ENCODE measurements at places on chromosomes 1 and 21. TPM values are rescaled to one million over a fixed set of nuclear protein-coding genes. Genes with fewer than 3 reads are reported as not detected.

DNA sequence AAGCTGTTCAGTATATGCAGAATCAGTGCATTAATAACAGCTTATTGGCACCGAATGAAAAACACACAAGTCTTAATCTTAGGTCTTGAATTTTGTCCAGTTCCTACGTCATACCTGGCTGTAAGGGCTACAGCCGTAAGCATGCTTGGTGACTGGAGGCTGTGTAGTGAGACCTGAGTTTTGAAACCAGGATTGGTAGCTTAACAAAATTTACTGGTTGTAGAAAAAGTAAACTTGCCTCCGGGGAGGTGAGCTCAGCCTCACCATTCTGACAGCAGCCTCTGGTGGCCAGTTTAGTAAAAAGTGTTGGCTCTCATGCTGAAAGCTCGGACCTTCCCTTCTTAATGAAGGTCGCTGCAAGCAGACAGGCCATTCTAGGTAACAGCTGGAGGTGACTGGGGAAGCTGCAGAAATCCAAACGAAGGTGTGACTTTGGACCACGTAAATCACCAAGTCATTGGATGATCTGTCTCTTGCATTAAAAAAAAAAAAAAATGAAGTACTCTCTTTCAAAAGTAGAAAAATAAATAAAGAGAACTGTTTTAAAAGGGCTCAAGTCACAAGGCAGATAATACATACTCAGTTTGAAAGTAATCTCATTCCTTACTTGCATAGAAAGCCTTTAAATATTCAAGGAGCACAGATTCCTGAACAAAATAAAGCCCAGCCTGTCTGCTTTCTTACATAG, 48.9 kb downstream of the HLCS start:
- DNase-seq: no peak

GRCh38 chr1:77687519-77687906, 5.1 kb upstream of the ZZZ3 start:
- DNase-seq: no peak

KCNJ10 gene
- polyA plus RNA-seq: not detected

GRCh38 chr1:172717722-172718465, 59.0 kb downstream of the FASLG start:
- DNase-seq: no peak

APOBEC4 gene
- polyA plus RNA-seq: not detected

PLD5 gene
- 0.11 TPM for polyA plus RNA-seq

DNA sequence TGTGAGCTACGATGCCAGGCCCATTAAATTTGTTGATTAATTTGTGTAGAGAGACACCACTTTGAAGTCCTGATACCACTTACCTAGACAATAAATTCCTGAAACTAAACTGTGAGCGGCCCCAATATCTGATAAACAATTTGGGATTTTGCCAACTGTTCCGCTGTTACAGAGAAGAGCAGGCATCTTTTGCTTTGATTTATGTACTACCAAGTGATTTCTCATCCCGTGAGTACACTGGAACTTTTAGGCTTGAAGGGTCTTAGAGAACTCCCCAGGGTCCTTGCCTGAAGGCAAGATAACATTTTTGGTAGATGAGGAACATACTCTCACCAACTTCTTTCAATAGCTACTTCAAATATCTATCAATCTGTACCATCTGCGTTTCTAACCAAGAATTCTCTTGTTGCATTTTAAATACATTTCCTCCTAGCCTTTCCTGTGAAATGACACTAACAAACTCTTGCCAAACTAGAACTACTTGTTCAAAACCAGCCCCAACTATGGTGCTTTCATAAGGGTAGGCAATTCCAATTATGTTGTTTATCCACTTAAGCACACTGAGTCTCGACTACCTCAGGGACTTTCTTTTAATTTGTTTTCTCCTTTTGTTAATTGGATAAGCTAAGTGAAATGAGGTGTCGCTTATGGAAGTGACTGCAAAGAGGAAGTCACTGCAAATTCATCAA, 23.2 kb upstream of the SLC30A1 start:
- DNase-seq: no peak

DNA sequence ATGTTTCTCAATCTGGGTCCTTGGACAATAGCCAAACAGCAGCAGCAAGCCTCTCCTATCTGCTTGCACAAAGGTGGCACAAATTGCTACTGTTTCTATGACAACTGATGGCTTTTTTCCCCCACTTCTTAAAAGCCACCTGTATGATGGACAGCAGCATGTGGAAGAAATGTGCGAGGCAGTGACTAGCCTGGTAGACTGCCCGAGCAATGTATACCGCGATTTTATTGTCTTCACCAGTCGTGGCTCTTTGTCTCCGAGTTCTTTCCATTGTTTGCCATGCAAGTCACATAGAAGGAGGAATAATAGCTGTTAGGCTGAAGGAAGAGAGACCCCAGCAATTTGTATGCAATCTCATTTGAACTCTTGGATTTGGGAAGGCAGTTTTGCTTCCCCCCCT, 79.4 kb downstream of the S1PR1 start:
- no peak for DNase-seq

DNA sequence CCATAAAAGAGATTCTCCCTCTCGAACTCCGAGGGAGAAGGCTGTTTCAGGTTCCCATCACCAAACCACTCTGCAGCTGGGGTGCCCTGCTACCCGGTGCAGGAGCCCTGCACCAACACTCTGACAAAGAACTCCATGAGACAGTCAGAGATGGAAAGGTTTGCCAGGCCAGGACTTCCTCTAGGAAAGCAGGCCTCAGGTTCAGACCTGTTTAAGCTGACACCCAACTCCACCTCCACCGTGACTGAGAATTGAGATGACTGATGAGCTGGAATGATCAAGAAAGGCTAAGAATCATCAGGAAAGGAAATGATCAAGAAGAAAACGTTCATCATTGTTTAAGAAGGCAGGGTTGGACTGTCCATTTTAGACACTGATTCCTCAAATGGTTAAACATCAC, 46.2 kb upstream of the KCNE1 start:
- no peak for DNase-seq

DNA sequence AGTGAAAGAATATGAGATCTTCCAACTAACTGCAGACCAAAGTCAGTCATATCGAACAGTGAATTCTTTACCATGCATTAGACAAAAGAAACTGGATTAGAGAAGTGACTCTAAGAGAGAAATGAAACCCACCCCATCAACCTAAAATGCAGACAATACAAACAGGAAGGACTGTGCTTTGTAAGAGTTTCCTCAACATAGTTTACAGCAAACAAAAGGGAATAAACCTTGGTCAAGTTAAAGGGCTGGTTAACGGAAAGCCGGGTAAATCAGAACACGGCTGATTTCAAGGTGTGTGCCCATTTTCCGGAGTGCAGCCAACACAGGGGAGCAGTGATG, 39.2 kb downstream of the SIPA1L2 start:
- DNase-seq: no peak

GRCh38 chr1:204499511-204500468, 5.2 kb upstream of the PIK3C2B start:
- no peak for DNase-seq

DNA sequence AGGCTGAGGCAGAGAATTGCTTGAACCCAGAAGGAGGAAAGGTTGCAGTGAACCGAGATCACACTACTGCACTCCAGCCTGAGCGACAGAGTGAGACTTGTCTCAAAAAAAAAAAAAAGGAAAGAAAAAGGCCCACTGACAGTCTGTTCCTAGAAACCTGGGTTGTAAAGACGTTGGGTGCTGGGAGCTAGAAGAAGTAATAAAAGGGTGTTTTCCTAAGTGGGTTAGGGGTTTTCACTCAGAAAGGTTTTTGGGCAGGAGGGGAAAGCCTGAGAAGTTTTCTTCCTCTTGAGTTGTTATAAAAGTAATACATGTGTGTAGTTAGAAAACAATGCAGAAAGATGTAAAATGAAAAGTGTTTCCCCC, 25.4 kb downstream of the CELA3A start:
- no peak for DNase-seq

SAMSN1 gene
- polyA plus RNA-seq: not detected

HSD11B1 gene
- 0.23 TPM for polyA plus RNA-seq

DNA sequence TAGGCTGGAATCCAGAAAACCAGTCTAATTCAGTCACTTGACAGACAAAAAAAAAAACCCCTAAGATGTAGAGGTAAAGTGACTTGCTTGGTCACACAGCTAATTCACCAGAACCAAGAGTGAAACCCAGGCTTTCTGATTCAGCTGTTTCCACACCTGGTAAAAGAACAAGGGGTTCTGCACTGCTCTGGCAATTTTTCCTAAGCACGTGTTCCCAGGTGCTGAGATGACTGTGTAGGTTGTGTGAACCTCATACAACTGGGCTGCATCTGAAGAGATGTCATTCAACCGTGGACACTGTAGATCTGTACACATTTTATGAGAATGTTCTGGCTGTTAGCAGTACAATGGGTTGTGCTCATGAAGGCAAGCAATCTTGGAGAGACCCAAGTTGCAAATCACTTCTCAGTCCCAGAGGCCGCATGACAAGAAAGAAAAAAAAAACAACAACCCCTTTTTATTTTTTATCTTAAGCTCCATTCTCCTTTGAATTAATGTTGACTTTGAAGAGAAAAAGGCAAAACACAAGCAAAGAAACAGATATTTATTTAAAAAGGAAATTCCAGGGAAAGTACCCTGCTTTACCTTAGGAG, 95.4 kb downstream of the INTS7 start:
- no peak for DNase-seq

DNA sequence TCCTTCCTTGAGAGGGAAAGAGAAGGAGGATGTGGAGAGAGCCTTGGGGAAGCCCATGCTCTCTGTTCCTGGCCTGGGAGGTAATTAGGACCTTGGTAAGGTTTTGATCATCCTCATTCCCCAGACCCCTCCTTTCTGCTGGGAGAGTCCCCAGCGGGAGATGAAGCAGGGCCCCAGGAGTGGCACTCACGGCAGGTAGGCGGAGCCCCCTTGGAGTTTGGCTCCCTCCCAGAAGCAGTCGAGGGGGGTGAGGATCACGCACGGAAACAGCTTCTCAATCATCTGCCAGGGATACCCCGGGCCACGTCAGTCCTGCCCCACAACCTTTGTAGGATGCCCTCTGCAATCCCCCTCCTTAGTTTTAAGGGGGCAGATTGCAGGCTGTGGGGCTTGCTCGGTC, 11.5 kb downstream of the PTCH2 start:
- peak; percentile 31 for DNase-seq

DNA sequence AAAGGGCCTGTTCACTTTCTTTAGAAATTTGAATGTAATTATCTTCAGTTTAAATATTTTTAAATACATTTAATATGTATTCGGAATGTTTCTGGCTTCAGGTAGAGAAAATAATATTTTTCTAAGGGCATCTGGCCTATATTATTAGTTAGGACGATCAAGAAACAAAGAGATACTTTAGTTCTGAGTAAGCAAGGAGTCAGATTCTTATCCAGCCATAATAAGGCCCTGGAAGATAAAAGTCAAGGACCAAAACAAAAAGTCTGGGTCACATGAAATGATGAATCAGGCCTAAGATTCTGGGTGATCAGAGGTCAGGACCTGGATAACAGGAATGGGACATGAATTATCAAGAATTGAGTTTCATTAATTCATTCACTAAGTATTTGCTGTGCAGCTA, 6.3 kb downstream of the PHC2 start:
- no peak for DNase-seq

SERPINC1 gene
- polyA plus RNA-seq: 0.08 TPM

GRCh38 chr1:76337542-76338219, 263.1 kb downstream of the ST6GALNAC3 start:
- peak; percentile 21 for DNase-seq

DNA sequence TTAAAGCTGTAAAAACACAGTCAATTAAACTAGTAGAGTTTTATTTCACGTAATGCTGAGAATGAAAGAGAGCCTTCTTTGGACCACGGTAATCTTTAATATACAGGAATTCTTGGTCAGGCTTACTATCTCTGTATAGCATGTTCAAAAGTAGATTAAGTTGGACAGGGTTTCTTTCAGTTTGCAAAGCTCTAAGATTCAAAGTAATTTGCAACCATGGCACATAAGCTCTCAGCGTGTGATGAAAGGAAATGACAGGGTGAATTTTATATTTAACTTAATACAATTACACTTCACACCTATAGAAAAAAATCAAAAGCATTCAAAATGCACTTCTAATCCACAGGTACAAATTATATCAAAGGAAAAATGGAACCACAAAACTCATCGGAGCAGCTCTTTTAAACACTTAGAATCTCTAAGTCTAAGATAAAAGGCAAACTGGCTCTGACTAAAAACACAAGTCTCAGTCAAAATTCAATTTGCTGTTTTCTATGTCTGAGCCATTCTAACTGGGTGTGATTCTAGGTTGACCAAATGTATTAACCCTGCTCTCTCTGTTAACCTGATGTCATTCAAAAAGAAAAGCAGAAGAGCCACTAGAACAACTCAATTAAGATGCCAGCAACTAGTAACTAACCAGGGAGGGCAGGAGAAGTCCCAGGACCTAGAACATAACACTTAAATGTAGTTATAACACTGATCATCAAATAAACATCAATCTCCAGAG, 147.7 kb downstream of the RERE start:
- DNase-seq: no peak

DNA sequence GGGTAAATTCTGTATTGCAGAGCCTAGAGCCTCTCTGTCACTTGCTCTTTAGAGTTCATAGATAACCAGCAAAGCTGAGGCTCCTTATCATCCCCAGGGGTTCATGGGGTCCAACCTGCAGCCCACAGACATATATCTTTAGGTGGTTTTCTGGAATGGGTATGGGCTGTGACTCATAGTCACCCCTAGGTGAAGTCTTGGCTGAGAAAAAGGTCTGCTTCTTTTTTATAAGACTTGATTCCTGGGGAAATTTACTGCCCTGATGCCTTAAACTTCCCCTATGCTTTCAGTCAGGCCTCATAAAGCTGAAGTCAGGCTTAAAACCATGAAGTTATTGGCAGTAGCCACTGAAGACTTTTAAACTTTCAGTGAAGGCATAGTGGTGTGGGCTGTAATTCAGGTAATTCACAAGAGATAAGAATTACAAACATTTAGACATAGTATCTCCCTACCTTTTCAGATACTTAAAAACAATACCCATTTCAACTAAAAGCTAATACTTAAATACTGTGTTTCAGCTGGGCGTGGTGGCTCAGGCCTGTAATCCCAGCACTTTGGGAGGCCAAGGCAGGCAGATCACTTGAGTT, 46.8 kb downstream of the MACO1 start:
- DNase-seq: no peak

C1orf94 gene
- polyA plus RNA-seq: not detected

- DNase-seq: peak; percentile 30
Observed at GRCh38 chr1:157363660-157364140, 188.6 kb downstream of the FCRL5 start.

DNA sequence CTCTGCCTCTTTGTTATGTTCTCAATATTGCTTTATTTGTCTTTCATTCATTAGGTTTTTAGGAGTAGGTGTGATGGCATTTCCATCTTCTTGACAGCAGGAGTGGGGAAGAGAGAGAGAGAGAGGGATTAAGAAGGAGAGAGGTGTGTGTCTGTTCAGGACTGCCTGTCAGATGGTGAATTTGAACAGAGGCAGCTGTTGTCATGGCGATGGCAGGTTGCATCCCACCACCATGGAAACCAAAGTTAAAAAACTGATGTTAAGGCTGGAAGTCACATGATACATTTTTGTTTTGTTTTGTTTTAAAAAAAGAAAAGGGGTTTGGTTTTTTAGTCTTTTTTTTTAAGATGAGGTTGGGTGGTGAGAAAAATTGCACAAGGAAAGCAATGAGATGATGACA, 18.3 kb downstream of the CACNA1E start:
- no peak for DNase-seq

MARCKSL1 gene
- 275 TPM for polyA plus RNA-seq

TRIM46 gene
- polyA plus RNA-seq: 12.3 TPM

Measured in SK-N-SH (cell line).